ENCODE measurements at places on chromosomes 7 and 10.

DNA sequence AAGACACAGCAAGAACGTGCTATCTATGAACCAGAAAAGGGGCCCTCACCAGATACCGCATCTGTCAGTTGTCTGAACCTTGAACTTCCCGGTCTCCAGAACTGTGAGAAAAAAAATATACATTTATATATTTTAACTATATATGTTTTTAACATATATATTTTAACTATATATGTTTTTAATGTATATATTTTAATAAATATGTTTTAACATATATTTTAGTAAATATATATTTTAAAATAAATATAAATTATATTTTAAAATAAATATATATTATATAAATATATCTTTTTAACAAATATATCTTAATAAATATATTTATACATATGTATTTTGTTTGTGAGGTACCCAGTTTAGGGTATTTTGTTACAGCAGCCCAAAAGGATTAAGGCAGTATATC lies 958.2 kb upstream of the AUTS2 start:
- DNase-seq: no peak

- DNase-seq: no peak
Observed at GRCh38 chr7:27220440-27220955, 20.6 kb upstream of the HOXA13 start.

- DNase-seq: no peak
Observed at GRCh38 chr10:47057471-47057870, 146.2 kb downstream of the PTPN20 start.

GRCh38 chr10:70618663-70619062 lies 16.1 kb upstream of the PRF1 start:
- DNase-seq: no peak

- DNase-seq: no peak
Observed at GRCh38 chr7:40527723-40528122, 392.9 kb downstream of the SUGCT start.

DNA sequence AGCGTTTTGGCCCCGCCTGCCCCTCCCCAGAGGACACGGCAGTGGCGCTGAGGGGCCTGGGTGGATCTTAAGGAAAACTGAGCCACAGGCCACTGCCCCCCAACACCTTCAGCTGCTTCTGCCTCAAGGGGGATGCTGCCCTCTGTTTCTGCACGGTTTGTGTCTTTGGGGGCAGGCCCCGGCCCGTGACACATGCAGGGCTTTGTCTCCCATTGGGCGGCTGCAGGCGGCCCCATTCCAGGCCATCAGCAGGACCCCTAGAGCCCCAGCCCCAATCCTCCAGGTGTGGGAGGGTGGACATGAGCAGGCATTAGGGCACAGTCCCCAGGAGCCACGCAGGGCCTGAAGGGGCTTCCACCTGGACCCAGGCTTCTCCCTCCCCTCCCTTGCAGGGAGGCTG lies 25.3 kb upstream of the PPP2R2D start:
- no peak for DNase-seq

DNA sequence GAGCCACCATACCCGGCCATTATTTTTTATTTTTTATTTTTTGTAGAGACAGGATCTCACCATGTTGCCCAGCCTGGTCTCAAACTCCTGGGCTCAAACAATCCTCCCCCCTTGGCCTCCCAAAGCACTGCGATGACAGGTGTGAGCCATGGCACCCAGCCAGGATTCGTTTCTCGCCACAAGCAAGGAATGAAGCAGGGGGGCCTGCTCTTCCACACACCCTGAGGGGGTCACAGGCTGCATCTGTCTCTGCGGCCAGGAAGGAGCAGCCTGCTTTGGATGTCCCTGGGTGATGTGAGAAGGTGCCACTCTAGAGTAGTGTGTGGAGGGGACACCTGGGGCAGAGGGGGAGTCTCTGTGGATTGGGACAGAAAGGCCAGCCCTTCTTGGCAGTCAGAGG lies 61.3 kb upstream of the TNRC18 start:
- DNase-seq: no peak

- DNase-seq: no peak
Observed at GRCh38 chr7:42617806-42618457, 293.9 kb downstream of the C7orf25 start.

- DNase-seq: no peak
Observed at GRCh38 chr7:90629297-90629918, 33.3 kb downstream of the CDK14 start.

GRCh38 chr10:1035201-1035600 lies 9.5 kb upstream of the IDI2 start:
- DNase-seq: no peak

GRCh38 chr7:17275749-17276671 lies 22.4 kb upstream of the AHR start:
- no peak for DNase-seq

DNA sequence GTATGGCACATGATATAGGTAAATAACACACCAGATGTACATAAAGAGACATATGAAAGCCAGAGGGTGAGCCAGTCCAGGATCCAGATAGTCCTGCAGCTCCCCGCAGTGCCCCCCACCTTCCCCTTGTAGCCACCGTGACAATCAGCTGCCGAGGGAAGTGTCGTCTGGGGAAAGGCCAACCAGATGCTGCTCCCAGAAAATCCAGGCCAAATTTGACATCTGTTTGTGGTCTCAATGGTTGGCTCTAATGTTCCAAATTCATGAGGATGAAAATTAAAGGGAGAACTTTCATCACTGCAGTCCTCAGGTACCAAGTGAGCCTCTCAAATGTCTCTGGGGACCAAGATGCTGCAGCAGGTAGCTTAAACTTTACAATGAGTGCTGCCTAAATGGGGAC lies 210.3 kb downstream of the PTEN start:
- no peak for DNase-seq

DNA sequence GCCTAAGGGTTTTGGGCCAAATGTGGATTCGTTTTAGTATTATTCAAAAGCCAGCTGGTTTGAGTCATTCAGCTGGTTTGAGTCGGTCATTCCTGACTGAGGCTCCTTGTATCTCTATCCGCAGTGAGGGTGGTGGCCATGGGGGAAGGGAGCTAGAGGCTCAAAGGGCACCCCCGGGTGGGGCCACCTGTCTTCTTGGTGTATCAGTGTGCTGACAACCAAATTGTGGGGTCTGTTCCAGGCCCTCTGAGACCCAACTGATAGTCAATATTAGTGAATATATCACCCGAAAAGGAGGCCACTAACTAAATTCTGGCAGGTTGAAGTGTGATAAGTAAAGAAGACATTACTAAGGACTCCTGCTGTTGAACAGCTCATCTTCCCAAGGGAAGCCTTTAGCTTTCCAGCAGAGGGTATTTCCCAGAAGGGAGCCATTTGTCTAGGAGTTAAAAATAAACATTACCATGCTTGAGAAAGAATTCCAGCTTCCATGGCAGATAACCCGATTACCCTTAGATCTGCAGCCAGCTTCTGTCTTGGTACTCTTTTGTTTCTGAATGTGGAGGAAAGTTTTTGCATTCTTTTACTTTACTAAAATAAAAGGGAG lies 29.9 kb upstream of the DDX50 start:
- peak; percentile 16 for DNase-seq

GRCh38 chr10:88456730-88457129 lies 126.4 kb downstream of the RNLS start:
- no peak for DNase-seq

DNA sequence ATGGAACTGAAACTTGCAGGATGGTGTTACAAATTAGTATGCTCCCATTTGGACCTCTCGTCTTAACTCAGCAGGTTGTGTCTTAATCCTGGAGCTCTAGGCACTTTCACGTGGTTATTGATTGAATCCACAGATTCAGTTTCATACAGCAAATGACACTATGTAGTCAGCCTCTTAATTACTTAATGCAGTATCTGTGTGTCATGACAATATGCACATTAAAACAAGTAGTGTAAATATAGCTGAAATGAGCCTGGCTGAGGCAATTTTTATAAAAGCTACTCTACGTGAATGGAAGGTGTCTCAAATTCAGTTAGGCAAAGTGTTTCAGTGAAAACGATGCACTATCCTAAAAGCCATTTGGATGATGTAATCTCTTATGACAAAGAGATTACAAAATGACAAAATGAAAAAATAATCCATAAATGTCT lies 86.8 kb downstream of the CD36 start:
- DNase-seq: no peak

DNA sequence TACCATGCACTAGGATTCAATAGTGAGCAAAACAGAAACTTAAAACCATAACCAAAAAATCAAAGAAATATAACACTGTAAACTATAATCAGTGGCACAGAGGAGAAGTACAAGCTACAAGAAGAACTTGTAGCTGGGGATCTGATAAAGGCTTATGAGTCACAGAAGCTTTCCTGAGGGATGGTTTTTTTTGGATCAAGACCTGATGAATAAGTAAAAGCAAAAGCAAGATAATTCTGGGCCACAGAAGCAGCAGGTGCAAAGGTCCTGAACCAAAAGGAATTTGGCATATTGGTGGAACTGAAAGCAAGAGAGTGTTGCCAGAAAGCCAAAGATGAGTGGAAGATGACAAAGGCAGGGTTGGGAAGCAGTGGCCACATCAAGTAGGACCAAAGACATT lies 37.4 kb upstream of the BET1 start:
- DNase-seq: no peak

- DNase-seq: no peak
Observed at GRCh38 chr10:6204063-6204340, 1.3 kb downstream of the PFKFB3 start.

DNA sequence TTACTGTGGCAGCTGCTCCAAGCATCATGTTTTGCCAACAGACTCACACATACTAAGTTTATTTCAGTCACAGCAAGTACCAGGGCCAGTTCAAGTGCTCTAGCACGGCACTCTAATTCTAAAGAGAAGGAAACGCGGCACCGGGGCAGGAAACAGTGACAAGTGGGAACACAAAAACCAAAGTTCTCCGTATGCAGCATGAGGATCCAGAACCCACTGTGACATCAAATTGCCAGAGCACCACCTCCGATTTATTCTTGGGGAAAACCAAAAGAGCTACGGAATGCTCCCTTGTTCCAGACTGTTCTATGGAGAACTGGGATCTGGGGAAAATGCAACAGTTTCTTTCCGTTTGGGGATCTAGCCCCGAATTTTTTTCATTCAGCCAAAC lies 448 bp upstream of the PTER start:
- DNase-seq: peak; percentile 21

DNA sequence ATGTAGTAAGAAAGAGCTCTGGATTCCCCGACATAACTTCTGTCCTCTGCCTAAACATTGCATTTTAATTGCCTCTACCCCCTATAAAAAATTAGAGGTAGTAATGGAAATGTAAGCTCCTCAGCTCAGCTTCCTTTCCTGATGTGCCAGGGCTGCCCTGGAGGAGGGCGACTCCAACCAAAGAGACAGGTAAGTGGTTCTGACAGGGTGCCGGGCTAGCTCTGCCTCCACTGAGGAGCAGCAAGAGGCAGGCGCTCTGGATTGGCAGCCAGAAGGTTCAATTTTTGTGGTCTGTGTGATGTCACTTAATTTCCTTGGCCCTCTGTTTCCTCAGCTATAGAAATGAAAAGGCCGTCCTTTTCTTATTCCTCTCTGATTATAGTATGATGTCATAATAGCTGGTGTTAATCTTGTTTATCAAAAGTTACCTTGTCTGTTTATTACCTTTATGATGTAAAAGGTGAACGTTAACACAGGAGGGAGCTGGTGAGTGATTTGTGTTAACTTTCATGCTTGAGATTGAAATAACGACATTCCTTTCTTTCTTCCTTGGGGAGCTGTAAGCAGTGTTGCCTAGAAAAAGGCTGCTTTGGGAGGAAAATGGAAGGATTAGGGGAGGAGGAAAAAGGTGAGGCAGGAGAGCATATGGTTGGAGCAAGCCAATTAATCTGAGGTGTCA lies 51.8 kb downstream of the ANLN start:
- DNase-seq: no peak
